ENCODE measurements at places on chromosomes 4 and X.

DNA sequence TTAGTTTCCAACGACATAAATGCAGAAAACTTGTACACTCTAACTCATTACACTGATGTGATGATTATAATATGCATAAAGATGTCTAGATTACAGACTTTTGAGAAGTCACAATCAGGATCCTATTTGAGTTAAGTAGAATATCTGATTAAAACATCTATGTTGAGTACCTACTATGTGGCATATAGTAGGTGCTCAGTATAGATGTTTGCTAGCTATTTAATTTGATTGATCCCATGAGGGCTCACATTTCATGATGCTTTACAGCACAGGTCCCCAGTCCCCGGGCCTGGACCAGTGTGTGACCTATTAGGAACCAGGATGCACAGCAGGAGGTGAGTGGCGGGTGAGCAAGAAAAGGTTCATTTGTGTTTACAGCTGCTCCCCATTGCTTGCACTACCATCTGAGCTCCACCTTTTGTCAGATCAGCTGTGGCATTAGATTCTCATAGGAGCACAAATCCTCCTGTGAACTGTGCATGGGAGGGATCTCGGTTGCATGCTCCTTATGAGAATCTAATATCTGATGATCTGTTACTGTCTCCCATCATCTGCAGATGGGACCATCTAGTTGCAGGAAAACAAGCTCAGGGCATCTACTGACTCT lies 33.0 kb upstream of the CXCL8 start:
- DNase-seq: no peak

DNA sequence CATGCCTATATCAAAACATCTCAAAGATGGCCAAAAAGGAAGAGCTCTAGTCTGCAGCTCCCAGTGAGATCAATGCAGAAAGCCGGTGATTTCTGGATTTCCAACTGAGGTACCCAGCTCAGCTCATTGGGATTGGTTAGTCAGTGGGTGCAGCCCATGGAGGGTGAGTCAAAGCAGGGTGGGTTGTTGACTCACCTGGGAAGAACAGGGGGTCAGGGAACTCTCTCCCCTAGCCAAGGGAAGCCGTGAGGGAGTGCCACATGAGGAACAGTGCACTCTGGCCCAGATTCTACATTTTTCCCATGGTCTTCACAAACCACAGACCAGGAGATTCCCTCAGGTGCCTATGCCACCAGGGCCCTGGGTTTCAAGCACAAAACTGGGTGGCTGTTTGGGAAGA lies 57.3 kb upstream of the FGF16 start:
- no peak for DNase-seq

- DNase-seq: no peak
Measured at GRCh38 chrX:133916984-133917722, 68.2 kb downstream of the GPC3 start.

DNA sequence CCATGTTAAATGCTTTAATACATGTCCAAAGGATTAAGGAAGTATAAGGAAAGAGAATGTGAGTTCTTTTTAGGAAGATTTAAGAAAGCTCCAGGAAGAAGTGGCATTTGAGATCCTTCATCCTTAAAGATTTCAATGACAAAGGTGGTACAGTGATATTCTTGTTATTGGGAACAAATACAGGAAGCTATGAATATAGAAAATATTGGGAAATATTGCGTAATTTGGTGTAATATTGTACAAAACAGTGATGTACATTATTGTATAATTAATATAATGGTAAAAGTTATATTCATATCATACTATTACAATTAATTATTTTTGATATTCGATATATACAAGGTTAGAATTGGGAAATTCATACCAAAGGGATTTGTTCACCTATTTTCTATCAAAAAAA lies 937.9 kb downstream of the CCSER1 start:
- no peak for DNase-seq

GRCh38 chrX:1411326-1411725 lies 19.4 kb upstream of the SLC25A6 start:
- no peak for DNase-seq

GRCh38 chr4:102759831-102760644 lies 730 bp downstream of the MANBA start:
- DNase-seq: no peak

DNA sequence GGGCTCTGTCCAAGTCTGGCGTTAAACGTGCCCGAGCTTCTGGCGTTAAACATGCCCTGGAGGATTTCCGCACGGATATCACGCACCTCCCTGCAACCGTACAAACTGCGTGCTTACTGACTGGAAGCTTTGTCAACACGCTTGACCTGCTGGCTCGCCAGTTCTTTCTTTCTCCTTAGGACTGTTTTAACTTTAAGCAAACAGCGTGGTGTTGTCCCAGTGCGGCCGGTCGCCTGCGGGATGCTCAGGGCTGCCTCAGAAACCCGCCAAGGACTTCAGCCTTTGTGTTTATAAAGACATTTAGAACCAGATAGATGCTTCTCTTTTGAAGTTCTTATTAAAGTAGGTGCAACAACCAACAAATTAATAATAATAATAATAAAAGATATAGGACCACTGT lies 946.0 kb downstream of the RAB28 start:
- no peak for DNase-seq

DNA sequence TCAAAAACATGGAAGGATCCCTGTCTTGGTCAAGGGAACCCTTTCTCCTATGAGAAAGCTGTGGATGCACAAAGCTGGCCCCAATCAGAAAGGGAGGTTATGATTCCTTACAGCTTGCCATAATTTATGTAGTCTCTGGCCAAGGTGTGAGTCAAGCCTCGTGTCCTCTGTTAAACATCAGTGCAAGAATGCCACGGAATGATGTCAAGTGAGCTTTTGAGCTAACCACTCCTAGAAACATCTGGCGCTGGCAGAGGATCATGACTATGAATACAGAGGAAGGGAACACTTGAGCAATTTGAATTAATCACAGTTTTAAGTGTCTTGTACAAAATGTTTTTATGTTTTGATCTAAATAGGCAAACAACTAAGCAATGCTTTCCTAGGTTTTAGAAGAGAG lies 51.5 kb upstream of the RAP2C start:
- no peak for DNase-seq

- no peak for DNase-seq
Measured at GRCh38 chrX:97224148-97224547, 340.4 kb downstream of the RPA4 start.

- DNase-seq: no peak
Measured at GRCh38 chr4:142307857-142308256, 538.2 kb downstream of the INPP4B start.

- DNase-seq: peak; percentile 47
Measured at GRCh38 chrX:40099055-40099958, 1.5 kb upstream of the BCOR start.

DNA sequence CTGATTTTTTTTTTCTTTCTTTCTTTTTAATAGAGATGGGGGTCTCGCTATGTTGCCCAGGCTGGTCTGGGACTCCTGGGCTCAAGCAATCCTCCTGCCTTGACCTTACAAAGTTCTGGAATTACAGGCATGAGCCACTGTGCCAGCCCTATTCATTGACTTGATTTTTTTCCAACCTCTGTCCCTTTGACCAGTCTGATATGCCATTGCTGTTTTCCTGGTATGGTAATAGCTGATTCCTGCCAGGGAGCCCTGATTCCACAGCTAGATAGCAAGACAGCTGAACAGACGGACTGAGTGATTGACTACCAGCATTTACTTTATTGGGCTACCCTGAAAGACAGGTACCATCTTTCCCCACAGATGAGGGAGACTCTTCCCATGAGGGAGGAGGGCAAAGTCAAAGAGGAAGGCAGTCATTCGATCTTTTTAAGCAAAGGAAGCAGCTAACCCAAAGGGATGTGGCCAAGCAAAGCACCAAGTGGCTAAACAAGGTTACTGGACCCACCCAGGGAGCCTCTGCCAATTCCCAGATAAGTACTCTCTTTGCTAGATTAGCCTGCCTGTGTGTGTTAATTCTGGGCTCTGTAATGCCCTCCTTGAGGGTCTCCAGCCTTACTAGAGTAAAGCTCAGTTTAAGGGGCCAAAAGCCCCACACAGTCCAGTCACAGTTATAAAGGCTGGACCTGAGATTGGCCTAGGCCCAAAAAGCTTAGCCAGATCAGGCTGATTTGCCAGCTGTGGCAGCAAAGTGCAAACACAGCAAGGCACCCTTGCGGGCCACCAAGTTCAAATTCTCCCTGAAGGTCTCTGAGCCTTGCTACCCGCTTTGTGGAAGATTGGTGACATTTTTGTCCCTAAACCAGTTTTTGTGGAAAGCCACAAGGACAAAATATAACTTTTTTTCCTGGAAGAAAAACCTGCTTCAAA lies 192.4 kb upstream of the GPC4 start:
- DNase-seq: no peak

- DNase-seq: no peak
Measured at GRCh38 chrX:136228839-136229207, 22.4 kb downstream of the MAP7D3 start.

DNA sequence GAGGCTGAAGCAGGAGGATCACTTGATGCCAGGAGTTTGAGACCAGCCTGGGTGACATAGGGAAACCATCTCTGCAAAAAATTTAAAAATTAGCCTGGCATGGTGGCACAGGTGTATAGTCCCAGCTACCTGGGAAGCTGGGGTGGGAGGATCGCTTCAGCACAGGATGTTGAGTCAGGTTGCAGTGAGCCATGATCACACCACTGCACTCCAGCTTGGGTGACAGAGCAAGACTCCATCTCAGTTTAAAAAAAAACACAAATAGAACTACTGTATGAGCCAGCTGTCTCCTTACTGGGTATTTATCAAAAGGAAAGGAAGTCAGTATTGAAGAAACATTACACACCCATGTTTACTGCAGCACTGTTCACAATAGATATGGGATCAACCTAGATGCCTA lies 138.7 kb downstream of the RAP1GDS1 start:
- no peak for DNase-seq

- DNase-seq: no peak
Measured at GRCh38 chr4:53552711-53553110, 38.6 kb downstream of the LNX1 start.

GRCh38 chrX:1178580-1179057 lies 33.8 kb downstream of the CRLF2 start:
- DNase-seq: no peak

DNA sequence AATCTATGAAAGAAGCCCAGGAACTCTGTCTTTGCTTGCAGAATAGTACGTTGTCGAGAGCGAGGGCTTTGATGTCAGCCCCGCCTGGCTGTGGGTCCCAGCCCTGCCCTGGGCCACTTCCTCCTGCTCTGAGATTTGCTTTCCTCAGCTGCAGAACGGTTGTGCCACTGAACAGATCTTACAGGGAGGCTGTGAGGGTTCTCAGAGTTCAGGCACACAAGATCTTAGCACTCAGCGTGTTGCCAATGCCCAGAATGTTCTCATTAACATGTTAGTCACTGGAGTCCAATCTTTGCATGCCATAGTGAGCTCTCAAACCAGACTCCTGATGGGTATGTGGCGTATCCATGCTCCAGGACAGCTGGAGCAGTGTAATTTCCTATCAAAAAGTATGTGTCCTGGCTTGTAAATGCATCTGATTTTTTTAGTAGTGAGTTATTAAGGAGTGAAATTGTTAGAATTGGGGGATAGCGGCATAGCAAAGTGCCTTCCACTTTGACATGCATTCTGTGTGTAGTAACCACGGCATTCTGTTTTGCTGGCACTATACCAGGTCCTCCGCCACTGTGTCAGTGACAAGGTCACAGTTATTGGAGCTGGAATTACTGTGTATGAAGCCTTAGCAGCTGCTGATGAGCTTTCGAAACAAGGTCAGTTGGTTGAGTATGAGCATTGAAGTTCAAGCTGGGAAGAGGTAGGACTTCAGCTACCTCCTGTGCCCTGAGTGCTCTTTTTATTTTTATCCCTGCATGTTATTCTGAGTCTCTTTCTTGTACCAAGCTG lies 31.6 kb downstream of the TKTL1 start:
- DNase-seq: peak; percentile 25

DNA sequence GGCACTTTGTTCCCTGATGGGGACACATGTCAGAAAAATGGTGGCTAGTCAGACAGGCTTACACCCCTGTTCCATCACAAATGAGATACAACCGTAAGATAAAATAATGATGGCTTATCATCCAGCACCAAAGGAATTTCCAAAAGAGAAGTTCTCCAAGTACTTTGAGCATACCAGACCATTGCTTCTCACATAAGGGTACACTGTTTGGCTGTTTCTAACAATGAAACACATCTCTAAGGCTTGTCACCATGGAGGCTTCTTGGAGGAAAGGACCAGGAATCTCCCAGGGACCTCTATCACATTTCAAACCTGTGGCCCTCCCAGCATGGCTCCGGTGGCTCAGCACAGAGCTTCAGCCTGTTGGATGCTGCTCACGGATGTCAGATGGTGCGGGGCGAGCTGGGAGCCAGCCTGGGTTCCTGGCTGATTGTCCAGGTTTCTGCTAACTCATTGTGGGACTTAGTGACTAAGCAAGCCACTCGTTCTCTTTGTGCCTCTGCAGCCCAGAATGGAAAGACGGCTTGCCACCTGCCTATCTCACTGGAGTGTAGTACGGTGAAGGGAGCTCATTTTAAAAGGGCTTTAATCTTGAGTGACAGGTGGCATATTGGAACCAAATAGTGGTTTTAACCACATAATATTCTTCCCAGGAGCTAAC lies 54.5 kb downstream of the FHDC1 start:
- DNase-seq: no peak

DNA sequence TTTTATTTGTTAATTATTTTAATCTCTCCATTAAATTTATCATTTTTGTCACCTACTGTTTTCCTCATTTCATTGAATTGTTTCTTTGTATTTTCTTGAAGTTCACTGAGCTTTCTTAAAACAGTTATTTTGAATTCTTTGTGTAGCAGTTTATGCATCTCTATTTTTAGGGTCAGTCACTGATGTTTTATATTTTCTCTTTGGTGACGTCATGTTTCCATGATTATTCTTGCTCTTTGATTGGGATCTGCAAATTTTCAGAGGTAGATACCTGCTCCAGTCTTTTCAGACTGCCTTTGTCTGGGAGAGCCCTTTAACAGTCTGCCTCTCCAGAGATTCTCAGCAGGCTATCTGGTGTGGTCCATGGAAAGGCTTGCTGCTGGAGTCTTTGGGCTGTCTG lies 25.6 kb upstream of the TRPC5 start:
- no peak for DNase-seq

DNA sequence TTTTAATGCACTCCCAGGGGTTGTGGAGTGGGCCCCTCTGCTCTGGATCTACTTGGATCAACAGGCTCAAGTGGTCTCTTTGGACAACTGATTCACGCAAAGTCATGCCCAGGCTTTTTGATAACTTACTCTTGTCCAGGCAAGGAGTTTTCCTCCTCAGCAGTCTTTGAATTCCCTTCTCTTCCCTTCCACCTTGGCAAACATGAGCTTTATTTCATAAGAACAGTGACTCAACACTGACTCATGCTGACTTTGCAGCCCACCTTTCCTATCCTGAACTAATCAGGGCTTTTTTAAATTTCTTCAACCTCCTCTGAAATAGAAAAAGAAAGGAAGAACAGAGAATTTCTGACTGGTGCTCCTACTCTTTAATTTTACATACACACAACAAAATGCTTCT lies 132.1 kb upstream of the LDB2 start:
- DNase-seq: no peak

- no peak for DNase-seq
Measured at GRCh38 chrX:148501386-148502066, 1.1 kb downstream of the AFF2 start.

GRCh38 chr4:29304595-29304994 lies 1415.6 kb upstream of the PCDH7 start:
- no peak for DNase-seq

GRCh38 chr4:7768736-7769135 lies 170.9 kb downstream of the AFAP1 start:
- DNase-seq: no peak
